ENCODE measurements at places on chromosomes 3 and 15.

DNA sequence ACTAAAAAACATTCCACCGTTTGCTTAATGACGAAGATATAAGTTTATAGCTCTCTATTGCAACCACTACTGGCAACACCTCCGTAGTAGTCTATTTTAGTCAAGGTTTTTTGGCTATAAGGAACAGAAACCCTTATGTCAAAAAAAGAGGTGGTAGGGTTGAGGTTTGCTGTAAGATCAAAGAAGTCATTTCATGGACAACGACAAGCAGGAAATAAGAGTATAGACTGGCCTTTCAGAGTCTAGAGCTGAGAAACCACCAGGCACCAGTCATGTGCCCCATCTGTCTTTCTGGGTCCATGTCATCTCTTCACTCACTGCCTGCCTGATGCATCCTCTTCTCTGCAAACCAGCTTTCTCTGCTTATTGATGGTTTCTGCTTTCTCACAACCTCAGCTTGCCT lies 42.7 kb downstream of the THBS1 start:
- DNase-seq: no peak

DNA sequence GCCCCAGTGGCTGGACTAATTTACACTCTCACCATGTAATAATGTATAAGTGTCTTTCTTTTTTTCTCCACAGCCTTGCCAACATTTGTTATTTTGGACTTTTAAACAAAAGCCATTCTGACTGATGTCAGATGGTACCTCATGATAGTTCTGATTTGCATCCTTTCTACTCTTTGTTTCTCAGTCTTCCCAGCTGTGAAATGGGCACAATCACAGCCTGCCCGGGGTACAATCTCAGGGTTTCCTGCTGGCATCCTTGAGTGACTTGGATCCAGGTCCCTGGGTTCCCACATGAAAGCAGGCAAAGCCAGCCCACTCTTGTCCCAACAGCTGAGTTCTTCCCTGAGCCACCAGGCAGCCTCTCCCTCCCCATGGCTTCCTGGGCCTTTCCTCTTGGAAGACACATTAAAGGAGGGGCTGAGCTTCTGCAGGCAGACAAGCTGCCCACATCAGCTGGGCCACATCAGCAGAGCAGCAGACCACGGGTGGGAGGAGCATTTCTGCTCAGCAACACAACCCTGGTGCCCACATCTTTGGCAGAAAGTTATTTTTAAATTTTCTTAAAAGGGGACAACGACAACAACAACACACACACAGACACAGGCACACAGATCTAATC lies 82.0 kb downstream of the MYLK start:
- no peak for DNase-seq

- no peak for DNase-seq
These were observed 4.8 kb upstream of the MORC1 start for GRCh38 chr3:109122690-109123089.

DNA sequence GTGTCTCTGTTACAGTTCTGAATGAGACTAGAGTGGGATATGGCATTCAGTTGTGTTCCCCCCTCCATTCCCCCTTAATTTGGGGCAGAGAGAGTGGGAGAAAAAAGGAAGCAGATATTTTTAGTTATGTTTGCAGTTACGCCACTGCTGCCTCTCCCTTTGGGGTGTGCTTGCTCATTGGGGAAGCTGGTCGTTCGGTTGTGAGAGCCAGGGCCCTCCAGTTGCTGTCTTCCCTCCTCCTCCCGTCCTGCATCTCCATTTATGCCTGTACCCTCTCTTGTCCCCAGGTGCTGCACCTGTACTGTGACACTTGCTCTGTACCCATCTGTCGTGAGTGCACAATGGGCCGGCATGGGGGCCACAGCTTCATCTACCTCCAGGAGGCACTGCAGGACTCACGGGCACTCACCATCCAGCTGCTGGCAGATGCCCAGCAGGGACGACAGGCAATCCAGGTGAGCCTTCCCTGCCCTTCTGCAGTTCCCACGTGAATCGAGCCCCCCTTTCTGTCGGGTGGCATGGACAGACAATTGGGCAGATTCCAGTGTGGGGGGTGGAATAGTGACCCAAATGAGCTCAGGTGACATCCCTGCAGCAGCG lies 55.8 kb downstream of the TRIM71 start:
- DNase-seq: no peak

DNA sequence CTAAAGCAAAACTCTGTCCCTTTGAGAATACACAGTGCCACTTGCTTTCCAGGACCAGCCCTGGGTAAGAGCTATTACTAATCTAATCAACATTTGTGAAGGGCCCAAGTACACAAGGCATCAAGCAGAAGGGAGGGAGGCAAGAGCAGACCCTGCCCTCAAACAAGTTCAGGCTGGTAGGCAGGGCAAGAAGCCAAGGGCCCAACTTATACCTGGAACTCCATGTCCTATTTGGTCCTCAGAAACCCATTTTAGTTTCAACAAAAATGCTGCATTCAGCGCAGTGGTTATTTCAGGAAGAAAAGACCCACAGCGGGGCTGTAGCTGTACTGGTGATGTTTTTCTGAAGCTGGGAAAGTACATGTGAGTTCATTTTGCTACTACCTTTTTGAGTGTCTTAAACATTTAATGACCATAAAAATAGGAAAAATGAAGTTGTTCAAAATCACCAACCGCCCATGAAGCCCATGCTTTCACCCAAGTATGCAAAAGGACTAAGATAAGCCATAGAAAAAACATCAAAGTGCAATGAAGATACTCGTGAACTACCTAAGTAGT lies 2.8 kb downstream of the RPS17 start:
- DNase-seq: no peak

DNA sequence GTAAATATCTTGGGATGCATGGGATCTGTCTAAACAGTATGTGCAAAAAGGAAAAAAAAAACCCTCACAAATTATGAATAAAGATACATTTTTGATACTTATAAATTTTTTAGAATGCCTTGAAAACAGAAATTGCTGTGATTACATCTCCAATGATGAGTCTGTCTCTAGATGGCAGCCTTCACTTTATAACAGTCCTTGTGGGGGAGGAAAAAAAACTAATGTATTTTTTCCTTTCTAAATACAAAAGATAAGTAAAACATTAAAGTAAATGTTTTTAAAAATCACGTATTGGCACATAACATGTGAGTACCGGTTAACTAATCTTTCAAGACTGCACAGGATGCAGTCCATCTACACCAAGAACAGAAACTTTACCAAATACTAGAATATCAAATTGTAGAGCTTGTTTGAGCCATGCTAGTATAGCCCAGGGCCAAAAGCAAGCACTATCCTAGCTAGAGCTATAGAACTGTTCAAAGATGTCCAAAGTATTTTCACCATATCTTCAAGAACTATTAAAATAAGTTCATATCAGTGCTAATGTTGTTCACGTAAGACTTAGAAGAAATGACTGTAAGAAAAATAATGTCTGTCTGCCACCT lies 206.4 kb downstream of the STAG1 start:
- no peak for DNase-seq

DNA sequence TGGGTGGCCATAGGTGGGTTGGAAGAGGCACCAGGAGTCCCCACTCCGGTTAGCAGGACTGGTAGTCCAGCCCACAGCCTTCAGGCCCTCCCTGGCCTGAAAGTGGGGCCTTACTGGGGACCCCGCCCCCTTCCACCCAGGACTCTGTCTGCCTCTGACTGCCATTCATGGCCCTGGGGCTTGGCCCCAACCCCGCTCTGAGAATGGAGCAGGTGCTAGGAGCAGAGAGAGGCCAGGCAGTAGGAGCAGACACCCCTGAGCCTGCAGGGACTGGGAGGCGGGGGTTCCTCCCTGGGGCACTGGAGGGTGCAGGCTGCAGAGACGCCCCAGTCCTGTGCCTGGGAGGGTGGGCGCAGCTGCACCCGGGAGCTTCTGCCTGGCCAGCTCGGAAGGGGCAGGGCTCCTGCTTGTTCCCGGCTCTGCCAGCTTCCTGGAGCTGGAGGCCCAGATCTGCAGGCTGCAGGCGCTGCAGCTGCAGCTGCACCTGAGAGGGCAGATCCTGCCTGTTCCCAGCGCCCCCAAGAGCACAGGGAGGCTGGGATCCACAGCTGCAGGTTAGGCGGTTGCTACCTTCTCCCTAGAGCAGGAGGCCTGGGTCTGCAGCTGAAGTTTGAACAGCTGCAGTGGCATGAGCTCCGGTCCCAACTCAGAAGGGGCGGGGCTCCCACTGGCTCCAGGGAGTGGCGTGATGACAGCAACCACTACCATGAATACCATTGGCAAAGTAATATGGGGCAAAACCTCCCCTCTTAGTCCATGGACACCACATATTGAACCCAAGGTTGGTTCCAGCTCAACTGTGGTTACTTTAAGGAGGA lies 194.7 kb downstream of the SQOR start:
- no peak for DNase-seq

- DNase-seq: peak; percentile 50
These were observed 778.5 kb downstream of the NTRK3 start for GRCh38 chr15:87477737-87478686.

DNA sequence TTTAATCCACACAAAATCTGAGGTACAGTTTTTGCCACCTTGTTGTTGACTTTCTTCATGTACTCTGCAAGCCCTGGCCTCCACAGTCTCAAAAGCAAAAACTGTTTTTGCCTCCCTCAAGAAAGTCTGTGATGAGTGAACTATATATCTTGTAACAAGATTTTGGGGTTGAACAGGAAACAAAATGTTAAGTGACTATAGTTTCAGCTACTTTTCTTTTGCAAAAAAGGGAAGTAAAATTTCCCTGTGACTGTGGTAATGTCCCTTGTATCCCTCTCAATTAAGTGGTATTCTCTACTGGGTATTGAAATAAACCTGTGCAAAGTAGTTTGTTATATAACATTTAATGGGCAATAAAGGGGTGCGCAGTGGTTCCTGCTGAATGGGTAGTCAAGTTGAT lies 21.3 kb upstream of the SCAANT1 start:
- DNase-seq: no peak

DNA sequence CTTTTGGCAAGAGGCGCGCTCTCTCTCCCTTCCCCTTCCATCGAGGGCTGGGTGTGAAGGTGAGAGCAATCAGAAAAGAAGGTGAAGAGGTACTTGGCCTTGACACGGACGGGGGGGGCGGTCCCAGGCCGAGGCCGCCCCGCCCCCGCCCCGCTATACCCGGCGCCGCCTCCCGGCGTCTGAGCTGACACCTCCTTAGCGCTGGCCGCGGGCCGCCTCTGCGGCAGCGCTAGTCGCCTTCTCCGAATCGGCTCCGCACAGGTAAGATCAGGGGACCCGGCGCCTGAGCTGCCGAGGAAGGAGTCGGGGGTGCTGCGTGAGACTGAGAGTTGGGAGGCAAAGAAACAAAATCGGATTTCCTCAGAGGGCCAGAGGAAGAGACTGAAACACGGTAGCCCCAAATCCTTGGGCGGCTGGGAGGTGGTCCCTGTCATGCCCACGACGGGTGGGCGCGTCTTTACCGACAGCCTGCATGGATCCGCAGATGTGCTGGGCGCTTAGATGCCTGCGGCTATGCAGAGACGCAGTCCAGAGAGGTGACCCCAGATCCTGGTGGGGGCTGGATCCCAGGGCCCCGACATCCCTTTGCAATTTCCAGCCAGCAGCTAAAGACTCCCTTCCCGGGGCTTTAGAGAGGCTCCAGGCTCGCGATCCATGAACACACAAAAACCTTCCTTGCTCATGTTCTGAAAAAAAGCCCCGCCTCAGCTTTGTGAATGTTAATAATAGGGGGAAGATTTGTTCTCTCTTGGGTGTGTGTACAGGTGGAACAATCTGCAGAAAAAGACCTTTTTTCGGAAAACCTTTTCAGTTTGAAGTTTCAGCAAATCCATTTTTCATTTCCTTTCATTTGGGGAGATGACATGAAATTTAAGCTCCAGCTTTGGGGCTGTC lies at the start of gene ENTPD3:
TSS of gene ENTPD3 (plus strand) at position 184 of the 894 bp plus-strand sequence. CDS start 874 bp downstream, outside the sequence.
- DNase-seq: no peak

GRCh38 chr3:23931597-23931996 lies 13.5 kb upstream of the NR1D2 start:
- DNase-seq: no peak

GRCh38 chr15:99450896-99451358 lies 114.9 kb upstream of the MEF2A start:
- peak; percentile 82 for DNase-seq

- DNase-seq: no peak
These were observed 4.1 kb upstream of the GCSAM start for GRCh38 chr3:112136959-112137693.

DNA sequence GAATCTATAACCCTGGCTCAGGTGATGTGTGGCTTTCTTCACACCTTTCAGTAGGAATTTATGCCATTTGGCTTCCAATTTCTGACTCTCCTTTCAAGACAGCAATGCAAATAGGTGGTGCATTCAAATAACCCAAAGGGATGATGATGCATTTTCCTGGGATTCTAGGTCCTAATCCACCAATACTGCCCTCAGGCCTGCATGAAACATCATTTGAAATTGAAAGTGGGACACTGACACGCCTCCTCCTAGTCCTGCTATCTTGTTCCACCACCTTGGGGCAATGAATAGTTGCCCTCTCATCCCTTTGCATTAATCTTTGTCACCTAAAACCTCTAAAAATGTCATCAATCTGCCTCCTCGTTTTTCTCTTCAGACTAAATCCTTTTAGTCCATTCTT lies 198.4 kb upstream of the ST8SIA2 start:
- no peak for DNase-seq

- DNase-seq: no peak
These were observed 44.3 kb downstream of the GLB1 start for GRCh38 chr3:33052671-33053070.

GRCh38 chr3:181066143-181067087 lies 76.9 kb upstream of the DNAJC19 start:
- no peak for DNase-seq

DNA sequence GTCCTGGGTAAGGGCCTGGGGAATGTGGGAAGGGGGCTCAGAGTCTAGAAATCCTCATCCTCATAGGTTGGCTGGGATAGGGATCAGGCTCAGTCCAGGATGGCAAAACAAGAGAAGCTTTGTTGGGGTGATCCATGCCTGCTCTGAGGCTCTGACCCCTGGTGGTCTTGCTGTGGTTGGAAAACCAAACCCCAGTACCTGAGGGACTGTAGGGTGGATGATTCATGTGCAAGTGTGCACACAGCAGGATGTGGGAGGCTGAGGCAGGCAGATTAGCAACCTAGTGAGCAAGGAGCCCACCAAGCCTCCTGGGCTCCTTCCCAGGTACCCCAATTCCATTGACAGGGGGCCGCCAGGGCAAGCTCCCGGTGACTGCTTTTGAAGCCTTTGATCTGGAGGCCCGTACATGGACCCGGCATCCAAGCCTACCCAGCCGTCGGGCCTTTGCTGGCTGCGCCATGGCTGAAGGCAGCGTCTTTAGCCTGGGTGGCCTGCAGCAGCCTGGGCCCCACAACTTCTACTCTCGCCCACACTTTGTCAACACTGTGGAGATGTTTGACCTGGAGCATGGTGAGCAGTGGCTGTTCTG lies 3.1 kb downstream of the KLHDC8B start:
- no peak for DNase-seq

DNA sequence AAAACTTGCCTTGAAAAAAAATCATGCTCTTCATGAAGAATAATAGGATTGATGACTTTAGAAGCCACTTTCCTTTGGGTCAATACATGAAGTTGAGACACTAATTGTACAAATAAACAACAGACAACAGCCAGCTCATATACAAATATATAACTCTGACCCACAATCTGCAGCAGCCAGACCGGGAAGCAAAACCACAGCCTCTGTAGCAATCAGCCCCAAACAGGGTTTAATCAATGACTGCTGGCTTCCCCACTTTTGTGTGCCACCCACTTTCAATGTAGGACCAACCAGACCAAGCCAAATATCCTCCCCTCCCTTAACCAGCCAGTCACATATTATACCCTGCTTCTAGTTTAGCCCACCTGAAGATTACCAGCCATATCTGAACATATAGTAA lies 39.0 kb downstream of the IFT57 start:
- no peak for DNase-seq
